CD4-positive, alpha-beta T cell treated with Interleukin-2 at 100 ng/mL for 4 hours (primary cell): ENCODE measurements at places on chromosomes 5 and 9.

DNA sequence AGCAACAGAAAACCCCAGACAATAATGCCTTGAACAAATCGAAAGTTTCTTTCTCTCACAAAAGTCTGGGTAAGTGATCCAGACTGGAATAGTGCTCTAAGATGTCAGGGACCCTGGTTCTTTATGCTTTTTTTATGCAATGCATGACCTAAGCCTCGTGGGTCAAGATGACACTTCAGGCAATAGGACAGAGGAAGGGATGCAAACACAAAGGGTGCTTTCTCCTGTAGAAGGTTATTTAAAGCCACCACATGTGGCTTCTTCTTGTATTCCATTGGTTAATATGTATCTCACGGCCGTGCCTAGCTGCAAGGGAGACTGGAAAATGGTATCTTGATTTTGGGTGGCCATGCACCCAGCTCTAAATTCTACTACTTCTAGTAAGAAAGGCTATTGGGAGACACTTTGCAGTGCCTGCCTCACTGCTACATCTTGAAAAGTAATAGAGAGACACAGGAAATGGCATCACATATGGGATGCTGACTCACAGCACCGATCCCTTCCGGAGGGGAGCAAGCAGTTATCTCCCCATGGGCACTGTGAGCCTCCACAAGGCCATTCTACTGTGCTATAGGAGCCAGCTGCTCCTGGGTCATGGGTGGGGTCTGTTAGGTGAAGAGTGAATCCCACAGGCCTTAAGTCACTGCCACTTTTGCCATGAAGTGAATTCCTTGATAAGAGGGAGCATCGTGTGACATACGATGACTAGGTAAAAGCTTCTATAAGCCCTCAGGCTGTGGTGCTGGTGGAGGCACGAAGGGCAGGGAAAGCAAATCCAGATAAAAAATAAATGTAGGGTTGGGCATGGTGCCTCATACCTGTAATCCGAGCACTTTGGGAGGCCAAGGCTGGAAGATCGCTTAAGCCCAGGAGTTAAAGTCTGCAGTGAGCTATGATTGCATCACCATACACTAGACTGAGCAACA lies 32.5 kb upstream of the RAB14 start:
- no peak for DNase-seq

GRCh38 chr5:177099422-177100093 lies 12.8 kb downstream of the FGFR4 start:
- DNase-seq, result no peak

GRCh38 chr9:28868228-28868990 lies 1295.1 kb upstream of the C9orf72 start:
- DNase-seq, result no peak

DNA sequence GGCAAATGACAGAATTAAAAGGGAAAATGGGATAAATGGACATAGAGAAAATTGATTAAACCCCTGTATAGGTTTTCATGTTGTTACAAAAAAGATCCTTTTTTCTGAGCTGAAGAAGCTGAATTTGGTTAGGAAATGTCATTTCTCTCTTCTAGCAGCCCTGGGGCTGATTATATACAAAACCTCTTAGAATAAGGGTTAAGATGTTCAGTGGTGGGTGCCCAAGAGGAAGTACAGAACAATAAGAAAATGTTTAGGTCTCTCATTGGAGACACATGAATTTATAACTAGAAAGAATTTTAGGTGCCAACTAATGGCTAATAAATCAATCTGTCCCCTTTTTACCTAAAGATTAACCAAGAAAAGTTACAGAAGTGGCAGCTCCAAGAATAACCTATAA lies 14.2 kb downstream of the ABHD17B start:
- DNase-seq, result no peak

GRCh38 chr5:39523821-39524220 lies 99.0 kb upstream of the DAB2 start:
- no peak for DNase-seq

DNA sequence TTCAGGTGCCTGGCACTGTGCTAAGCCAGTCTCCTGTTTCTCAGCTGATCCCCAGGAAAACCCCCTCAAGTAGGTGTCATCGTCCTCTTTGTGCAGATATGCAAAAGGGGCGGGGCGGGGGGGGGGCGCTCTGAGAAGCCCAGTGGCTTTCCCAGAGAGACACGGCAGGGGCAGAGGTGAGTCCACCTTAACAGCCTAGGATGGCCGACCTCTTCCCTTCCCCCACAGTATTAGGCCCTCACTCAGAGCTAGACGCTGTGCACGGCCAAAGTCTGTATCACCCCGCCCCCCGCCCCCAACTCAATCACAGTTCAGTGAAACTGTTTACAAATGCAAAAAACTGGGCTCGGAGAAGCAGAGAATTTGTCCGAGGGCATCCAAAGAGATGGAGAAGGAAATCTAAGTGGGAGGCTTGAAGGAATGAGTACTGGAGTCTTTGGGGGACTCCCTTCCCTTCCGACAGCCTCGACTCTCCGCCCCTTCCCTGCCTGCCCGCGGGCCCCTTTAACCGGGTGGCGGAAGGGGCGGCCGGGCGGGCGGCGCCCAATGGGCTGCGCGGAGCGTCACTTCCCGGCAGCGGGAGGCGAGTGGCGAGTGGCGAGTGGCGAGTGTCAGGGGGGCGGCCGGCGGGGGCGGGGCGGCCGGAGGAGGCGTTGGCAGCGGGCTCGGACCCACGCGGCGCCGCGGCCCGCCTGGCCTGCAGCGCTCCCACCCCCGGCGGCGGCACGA lies at the start of gene ERGIC1:
TSS of gene ERGIC1 (plus strand) at position 566 of the 729 bp plus-strand sequence. CDS start at position 729, 163 bp downstream.
- DNase-seq, result peak; percentile 62

- no peak for DNase-seq
Measured at GRCh38 chr9:134328341-134328840, 2.1 kb downstream of the RXRA start.

DNA sequence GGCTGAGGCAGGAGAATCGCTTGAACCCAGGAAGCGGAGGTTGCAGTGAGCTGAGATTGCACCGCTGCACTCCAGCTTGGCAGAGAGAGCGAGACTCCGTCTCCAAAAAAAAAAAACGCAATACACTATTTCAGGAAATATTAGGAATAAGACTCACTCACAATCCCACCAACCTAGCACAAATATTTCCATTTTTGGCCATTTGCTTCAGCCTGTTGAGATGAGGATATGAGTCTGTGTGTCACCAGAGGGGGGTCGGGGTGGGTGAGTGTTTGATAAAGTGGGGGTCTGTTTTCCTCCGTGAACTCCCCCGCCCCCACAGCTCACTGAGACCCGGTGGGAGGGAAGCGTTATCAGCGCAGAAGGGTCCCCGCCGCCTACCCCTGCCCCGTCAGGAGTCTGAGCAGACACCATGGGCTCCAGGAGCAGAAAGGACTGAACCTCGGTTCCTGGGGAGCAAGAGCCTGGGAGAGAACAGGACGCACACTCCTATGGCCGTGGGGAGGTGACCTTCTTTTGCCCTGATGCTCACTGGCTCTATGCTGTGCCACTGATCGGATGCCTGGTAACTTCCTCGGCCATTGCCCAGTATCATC lies 153.8 kb upstream of the PHYKPL start:
- no peak for DNase-seq

DNA sequence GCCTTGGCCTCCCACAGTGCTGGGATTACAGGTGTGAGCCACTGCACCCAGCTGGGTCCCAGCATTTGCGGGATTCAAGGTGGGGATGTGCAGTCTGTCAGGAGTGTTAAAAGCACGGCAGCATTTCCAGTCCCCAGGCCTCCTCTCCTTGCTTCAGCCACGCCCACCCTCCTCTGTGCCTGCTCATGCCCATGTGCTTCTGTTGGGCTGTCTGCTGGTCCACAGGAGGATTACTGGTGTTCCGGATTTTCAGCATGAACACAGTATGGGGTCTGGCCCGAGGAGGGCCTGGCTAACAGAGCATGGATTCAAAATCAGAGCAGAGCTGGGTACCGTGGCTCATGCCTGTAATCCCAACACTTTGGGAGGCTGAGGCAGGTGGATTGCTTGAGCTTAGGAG lies 5.5 kb downstream of the ARRDC1 start:
- no peak for DNase-seq

- no peak for DNase-seq
Measured at GRCh38 chr9:137136261-137136880, 2.6 kb upstream of the GRIN1 start.

DNA sequence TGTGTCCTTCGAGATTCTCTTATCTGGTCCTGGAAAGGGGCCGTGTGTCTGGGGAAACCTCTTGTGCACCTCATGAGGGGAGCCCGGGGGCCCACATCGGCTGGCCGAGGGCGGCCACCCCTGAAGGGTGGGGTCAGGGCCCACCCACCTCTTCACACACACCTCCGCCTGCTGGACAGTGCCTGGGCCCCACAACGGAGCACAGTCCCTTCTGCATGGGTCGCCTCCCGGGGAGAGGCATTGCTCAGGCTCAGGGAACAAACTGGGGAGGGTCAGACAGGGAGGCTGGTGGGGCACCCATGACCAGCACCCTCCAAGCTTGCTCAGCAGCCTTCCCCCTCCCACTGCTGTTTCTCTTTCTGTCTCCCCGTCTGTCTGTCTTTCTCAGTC lies 1.3 kb upstream of the LRRC14B start:
- DNase-seq, result no peak

DNA sequence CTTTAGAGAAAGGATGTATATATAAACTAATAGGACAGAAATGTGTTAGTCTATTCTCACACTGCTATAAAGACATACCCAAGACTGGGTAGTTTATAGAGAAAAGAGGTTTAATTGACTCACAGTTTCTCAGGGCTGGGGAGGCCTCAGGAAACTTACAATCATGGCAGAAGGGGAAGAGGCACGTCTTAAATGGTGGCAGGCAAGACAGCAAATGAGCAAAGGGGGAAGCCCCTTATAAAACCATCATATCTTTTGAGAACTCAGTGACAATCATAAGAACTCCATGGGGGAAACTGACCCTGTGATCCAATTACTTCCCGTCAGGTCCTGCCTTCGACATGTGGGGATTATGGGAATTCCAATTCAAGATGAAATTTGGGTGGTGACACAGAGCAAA lies 8.8 kb upstream of the RICTOR start:
- DNase-seq, result no peak

DNA sequence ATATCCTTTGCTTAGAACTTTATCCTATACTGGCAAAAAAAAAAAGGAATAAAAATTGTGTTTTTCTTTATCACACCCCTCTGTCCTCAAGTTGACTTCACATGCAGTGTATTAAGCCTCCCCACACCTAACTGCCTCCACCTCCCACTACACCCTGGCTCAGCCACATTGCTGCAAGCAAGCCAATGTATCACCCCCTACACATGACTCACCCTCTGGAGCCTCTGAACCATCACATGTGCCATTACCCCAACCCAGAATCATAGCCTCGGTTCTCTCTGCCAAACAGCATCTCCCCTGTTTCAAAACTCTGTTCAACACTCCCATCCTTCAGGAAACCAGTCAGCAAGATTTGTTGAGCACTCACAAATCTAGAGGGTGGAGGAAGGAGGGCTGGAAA lies 209.0 kb downstream of the CWC27 start:
- no peak for DNase-seq

GRCh38 chr5:139767960-139768359 lies 27.6 kb upstream of the PSD2 start:
- no peak for DNase-seq

- DNase-seq, result no peak
Measured at GRCh38 chr5:91487420-91487819, 104.3 kb upstream of the ARRDC3 start.

- DNase-seq, result no peak
Measured at GRCh38 chr5:115480900-115481299, 63.7 kb downstream of the FEM1C start.

- DNase-seq, result no peak
Measured at GRCh38 chr9:93968451-93969327, 13.5 kb upstream of the BARX1 start.

DNA sequence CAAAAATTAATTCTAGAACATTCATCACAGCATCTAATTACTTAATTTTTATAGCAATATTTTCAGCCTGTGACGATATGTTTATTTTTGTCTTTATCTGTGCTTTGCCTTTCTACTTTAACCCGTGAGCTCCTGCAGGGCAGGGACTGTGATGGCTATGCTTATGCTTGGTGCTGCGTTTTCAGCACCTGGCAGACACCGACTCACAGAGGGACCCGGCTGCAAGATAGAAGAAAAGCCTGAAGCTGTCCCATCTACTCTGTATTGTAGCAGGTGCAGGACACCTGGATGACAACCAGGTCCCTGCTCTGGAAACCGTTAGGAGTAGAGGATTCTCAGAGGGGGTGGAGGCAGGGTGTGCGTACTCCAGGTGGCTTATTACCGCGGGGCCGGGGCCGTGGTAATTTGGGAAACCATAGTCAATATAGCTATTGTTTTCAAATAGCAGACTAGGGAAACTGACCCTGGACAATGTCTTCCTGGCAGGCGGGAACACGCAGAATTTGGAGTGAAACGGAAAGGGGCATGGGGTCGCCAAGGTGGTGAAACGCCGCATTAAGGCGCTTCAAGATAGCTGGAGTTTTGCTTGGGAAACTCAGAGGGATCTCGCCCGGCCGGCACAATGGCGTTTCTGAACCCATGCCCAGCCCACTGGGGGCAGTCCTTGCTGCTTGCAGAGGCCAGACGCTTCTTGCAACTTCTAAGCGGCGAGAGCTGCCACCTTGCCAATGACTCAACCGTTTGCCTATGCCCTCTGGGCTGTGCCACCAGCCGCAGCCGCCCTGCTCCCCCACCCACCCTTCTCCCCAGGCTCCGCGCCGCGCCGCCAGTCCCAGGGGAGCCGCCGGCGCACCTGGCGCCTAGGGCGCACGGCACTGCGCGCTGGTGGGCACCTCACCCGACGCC lies 140.1 kb upstream of the PALM2AKAP2 start:
- DNase-seq, result no peak

DNA sequence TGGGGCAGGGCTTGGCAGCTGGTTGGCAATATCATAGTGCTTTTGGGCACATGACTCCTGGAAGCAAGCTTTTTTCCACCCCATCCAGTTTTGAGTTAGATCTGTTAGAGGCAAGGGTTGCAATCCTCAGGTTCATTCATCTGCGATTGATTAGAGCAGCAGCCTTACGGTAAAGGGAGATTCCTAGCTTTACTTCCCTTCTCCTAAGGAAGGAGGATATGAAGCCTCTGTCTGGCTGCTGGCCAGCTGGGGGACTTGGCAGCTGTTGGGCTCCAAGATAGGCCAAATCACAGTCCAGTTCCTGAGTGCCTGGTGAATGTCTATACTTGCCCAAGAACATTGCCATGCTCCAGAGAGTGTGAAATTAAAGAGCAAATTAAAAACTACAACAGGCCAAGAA lies 113.4 kb upstream of the CCNH start:
- no peak for DNase-seq

- DNase-seq, result no peak
Measured at GRCh38 chr5:33523208-33523771, 82.5 kb downstream of the TARS1 start.

DNA sequence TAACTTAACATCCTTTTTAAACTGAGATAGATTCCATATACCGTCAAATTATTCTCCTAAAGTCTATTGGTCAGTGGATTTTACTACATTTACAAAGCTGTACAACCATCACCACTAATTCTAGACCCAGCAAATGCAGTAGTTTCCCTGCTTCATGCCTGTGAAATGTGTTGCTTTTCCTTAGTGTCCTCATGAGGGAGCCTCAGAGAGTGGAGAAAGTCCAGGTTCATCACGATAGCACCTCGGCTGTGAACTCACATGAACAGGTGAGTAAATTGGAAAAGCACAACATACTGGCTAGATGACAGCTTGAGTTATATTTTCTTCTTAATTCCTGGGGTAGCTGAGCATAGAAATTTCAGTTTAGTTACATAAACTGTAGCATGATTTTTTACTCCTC lies 653.7 kb downstream of the MTRR start:
- DNase-seq, result no peak

GRCh38 chr5:78506261-78507024 lies 142.1 kb downstream of the LHFPL2 start:
- no peak for DNase-seq

- DNase-seq, result no peak
Measured at GRCh38 chr9:125763394-125763801, 16.2 kb downstream of the PBX3 start.

- DNase-seq, result peak; percentile 18
Measured at GRCh38 chr9:5630081-5630507, 1.2 kb downstream of the RIC1 start.
